ENCODE measurements at places on chromosomes 7 and 10.

- no peak for DNase-seq
Observed at GRCh38 chr10:131850383-131850870, 50.4 kb upstream of the PPP2R2D start.

DNA sequence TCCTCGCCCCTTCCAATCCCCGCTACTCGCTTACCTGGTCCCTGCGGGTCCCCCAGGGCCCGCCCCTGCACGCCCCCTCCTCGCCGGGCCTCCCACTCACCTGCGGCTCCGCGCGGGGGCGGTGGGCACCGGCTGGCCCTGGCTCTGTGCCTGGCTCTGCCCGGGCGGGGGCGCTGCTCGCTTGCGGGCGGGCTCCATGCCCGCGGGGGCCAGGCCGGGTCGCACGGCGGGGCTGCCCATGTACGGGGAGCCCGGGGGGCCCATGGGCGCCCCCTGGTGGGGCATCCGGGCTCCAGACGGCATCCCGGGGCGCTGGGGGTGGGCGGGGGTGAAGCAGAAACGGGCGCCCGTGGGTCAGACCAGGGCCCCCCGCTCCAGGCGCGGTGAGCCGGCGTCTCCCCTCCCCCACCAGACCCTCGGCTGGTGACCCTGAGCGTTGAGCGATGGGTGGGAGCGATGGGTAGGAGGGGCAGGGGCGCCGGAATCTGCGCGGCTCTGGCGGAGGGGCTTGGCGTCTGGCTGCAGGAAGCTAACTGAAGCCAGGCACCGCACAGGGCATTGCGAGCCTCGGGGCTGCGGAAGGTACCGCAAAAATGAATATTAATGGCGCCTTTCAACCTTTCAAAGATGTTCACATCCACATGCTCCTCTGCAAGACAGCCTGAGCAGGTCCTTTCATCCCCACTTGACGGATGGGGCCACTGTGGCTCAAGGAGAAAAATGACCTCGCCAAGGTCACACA, 3.0 kb downstream of the SMARCD3 start:
- DNase-seq: no peak

GRCh38 chr7:28841766-28842165, 116.4 kb downstream of the TRIL start:
- DNase-seq: no peak

DNA sequence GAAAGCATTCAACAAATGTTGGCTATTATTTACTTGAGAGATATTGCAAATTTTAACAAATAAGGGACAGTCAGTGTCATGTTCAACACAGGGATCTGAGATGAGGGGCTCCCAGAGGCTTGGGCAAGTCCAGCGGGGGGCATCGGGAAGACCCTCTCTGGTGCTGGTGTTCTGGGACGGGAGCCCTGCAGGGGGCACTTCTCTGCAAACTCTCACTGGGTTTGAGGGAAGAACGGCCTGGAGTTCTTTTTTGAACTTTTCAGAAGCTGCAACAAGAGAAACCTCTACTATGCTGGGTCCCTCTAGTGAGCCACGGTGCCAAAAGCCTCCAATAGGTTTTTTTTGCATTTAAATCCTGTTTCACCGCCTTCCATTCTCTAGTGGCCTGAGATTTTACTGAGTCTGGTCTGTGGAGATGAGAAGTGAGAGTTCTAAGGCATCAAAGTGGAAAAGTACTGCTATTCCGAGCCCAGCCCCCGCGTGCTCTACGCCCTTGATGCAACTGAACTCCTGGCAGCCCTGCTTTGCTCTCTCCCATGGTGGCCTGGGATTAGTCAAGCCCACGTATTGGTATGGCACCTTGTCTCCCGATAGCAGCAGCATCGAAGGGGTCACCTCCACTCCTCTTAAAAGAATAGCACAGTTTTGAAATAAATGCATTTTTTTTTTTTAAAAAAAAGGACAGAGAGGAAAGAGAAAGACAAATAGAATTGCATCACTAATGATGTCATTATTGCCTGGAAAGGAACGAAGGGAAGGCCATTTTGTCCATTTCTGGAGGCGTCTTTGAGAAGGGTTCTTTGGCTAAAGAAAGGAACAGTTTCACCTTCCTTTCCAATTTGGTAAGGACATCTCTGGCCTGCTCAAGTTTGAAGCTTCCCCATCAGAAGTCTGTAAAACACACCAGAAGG, 43.5 kb downstream of the CLEC2L start:
- DNase-seq: no peak

GRCh38 chr10:22086730-22087401, 83.3 kb upstream of the DNAJC1 start:
- peak; percentile 41 for DNase-seq

DNA sequence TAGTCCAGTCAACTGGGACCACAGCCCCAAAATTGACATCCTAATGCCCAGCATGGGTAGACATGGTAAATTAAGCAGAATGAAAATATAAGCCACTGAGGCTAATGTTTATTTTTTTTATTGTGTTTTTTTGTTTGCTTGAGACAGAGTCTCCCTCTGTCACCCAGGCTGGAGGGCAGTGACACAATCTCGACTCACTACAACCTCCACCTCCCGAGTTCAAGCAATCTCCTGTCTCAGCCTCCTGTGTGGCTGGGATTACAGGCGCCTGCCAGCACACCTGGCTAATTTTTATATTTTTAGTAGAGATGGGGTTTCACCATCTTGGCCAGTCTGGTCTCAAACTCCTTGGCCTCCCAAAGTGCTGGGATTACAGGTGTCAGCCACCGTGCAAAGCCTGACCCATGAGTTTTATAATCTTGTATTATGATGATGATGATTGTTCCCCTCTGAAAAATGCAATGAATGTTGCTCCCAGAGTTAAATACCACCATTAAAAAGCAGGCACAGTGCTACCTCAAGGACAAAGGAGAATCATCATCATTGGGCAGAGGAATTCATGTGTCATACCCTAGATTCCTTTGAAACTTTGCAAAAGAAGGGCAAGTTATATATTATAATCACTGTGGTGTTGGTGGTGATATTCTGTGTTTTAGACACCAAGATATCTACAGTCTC, 228.0 kb downstream of the PARD3 start:
- no peak for DNase-seq
